GM12865 (cell line): ENCODE measurements at places on chromosomes 11 and 22.

DNA sequence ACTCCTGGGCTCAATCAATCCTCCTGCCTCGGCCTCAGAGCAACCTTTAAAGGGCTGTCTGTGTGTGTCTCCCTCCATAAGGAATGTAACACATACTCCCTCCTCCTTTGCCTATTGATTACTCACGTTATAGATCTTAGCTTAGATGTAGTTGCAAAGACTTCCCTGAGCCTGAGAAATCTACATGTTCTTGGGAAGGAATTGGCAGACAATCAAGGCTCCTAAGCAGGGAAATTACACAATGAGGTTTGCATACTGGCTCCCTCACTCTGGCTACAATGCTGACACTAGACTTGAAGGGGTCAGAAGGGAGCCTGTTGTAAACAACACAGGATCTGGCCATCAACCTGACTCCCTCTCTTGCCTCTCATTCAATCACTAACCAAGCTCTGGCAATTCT is 5.2 kb upstream of the OLFML1 start:
- DNase-seq, result no peak

DNA sequence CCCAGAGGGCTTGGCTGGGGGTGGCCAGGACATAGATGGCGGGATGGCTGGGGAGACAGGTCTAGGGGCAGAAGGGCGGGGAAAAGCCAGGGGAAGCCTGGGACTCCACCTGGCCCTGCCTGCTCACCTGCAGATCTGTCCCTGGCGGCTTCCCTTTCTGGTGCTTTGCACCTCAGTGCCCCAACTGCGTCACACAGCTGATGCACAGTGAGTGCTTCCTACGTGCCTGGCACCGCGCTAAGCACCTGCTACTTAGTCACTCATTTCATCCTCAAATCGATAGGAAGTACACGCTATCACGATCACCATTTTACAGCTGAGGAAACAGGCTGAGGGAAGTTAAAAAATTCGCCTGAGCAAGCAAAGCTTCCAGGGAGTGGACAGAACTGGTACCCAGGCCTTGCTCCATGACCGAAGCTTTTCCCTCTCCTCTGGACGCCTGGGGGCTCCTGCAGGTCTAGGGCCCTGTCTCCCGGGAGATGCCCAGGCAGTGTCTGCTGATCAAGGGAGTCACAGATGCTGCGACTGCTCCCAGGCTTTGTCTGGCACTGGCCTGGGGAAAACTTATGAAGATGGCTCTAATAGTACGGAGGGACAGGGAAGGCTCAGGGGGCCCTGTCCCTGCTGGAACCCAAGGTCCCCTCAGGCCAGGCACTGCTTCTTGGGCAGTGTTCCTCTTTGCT is 63.0 kb upstream of the TTLL12 start:
- no peak for DNase-seq

GRCh38 chr11:118229274-118229847 is 4.5 kb upstream of the JAML start:
- no peak for DNase-seq

DNA sequence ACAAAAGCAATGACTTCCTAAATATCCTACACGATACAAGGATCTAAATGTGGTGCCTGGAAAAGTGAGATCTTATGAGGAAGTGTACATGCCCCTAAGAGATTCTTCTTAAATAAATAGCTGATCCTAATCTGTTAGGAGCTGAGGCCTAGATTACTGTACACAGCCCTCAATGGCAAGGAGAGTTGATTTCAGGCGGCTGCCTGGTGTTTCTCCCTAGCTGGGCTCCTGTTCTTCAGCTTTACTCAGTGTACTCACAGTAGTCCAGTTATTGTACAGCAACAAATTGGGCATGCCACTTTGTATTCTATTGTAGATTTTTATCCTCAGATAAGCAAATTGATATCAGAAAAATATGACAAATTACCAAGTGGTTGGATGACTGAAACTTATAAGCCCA is 358.2 kb upstream of the PDGFD start:
- DNase-seq, result no peak

- DNase-seq, result no peak
Observed at GRCh38 chr11:69650081-69650831, 9.3 kb downstream of the CCND1 start.

DNA sequence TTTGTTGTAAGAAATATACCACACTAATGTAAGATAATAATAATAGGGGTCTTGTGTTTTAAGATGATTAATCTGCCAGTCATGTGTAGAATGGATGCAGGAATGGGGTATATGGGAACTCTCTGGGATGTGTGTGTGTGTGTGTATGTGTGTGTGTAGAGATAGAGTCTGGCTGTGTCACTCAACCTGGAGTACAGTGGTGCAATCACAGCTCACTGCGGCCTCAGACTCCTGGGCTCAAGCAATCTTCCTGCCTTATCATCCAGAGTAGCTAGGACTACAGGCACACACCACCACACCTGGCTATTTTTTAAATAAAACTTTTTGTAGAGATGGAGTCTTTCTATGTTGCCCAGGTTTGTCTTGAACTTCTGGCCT is 11.5 kb upstream of the PANX1 start:
- DNase-seq, result no peak

GRCh38 chr11:134032043-134032442 is 36.8 kb upstream of the JAM3 start:
- no peak for DNase-seq

GRCh38 chr11:122706291-122707088 is 51.0 kb downstream of the UBASH3B start:
- DNase-seq, result no peak

GRCh38 chr11:59866397-59866796 is at the start of gene TCN1:
TCN1 (minus strand) TSS chr11:59866487; CDS start chr11:59866470, 17 bp downstream.
- no peak for DNase-seq

DNA sequence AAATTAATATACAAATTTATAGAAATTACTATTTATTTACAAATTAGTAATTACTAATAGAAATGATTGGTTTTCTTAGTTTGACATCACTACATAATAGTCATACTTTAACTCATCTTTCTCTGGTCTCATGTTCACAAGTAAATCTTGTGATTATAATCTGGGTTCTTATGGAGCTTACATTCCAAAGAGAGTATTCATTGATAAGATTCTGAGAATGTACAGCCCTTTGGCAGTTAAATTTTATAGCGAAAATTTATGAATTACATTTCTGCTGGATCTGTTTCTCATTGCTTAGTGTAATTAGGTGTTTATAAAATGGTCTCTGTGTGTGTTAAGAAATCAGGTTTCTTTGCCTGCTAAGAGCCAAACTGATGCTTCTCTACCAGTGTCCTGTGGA is 175.2 kb downstream of the TMEM135 start:
- no peak for DNase-seq

DNA sequence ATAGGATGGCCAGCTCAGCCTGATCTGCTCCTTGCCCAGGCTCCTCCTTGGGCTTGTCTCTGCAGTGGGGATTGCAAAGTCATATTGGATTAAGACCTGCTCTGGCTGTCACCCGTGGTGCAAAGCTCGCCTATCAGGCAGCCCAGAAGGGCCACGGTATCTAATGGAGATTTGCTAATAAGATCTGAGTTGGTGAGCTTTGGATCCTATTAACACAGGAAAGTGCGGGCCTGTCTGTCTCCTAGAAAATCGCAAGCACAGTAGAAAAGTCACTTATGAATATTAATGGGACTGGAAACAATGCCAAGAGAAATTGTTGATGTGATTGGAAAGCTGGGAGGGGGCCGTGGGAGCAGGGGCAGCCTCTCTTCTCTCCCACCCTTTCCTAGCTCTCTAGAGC is 72.8 kb downstream of the CHST1 start:
- no peak for DNase-seq

- no peak for DNase-seq
Observed at GRCh38 chr22:44424359-44424682, 73.7 kb downstream of the RTL6 start.

DNA sequence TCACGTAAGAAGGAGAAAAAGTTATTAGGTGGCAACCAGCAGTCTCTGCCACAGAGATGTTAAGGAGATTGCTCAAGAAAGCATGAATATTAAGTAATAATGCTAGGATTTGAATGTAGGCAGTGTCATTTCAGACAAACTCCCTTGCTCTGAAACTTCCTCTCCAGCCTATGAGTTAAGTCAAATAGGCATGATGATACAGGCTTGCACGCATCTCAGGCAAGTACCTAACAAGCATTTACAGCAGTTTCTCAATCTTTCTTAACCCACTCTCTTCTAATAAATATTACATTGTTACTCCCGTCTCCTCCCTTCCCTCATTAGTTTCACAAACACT is 72.7 kb downstream of the RAB38 start:
- no peak for DNase-seq

- no peak for DNase-seq
Observed at GRCh38 chr22:41352058-41352457, 29.7 kb upstream of the TEF start.

GRCh38 chr11:120667281-120667680 is 155.7 kb downstream of the GRIK4 start:
- DNase-seq, result peak; percentile 29

GRCh38 chr11:63779039-63779438 is 10.5 kb upstream of the ZFTA start:
- DNase-seq, result no peak

DNA sequence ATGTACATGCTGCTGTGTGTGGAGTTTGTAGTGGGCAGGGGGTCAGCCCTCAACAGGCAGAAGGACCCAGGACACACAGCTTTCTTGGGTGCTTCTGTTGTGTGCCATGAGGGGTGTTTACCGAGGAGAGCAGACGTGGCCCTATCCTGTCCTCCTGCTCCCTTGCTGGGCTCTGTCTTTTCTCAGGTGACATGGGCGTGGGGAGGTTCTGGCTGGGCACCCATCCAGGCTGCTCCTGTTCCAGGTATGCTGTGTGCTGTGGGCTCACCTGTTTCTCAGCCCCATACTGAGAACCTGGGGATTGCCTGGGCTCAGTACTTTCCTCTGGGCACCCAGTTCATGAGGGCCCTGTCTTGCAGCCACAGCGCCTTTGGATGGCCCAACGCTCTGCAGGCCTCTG is 23.3 kb downstream of the MICALL1 start:
- no peak for DNase-seq

- DNase-seq, result no peak
Observed at GRCh38 chr22:32846780-32847491, 45.4 kb downstream of the TIMP3 start.

GRCh38 chr11:35675901-35676610 is 13.5 kb downstream of the TRIM44 start:
- DNase-seq, result peak; percentile 5

- DNase-seq, result no peak
Observed at GRCh38 chr11:111456859-111457730, 55.1 kb downstream of the BTG4 start.

GRCh38 chr11:87366763-87367405 is 329.1 kb downstream of the TMEM135 start:
- no peak for DNase-seq

DNA sequence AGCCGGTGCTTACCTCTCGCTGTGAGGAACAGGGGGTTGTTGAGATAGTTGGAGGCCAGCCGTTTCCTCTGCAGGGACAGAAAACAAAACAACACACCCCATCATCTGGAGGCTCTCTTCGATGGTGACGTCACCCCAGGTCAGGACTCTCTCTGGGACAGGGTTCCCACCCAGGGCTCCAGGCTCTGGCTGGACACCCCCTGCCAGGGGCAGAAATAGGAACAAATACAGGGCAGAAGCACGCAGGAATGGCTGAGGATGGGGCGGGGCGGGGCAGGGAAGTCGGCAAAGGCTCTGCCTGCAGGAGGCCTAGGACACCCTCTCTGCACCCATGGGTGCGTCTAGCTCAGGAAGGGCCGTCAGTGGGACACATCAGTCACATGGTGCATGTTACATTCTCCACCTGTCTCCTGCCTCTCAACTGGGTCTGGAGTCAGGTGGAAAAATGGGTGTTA is 118.5 kb downstream of the PHF21B start:
- DNase-seq, result no peak

DNA sequence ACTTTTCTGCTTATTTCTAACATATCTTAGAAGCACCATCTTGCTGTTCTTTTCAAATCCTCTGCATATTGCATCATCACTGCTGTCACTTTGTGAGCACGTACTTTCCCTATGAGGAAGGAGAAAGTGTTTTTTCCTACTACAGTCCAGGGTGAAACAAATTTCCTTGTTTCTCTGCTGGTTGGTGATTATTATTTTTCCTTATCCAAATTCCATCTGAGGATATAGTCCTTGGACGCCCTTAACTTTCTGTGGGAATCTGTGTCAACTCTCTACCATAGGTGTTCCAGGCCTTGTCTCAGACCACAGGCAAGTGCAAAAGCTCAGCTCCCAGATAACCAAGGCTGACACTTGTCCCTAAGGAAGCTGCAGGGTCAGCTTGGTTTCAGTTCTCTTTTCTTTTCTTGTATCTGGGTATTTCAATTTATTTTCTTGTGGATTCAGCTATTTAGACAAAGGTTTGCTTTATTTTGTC is 29.4 kb upstream of the LYVE1 start:
- DNase-seq, result no peak

GRCh38 chr11:46679241-46680163 is 20.9 kb downstream of the ARHGAP1 start:
- DNase-seq, result no peak

DNA sequence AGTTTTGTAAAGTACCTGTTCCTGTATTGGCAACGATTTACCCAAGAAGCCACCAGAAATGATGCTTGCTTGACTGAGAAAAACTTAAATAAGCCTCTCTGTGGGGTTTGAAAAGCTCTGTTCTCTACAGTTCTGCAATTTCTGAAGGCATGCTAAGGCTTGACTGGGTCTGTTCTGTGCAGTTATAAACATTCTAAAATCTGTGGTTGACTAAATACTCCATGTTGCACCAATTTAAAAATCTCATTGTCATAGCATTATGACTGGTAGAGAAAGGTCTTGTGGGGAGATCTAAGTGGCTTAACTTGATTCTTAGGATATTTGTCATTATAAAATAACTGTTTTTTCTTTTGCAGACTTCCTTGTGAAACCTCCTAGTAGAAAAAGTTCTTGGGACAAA is 73.7 kb downstream of the MTMR3 start:
- DNase-seq, result no peak

GRCh38 chr22:48564995-48565394 is 1262.7 kb downstream of the BRD1 start:
- DNase-seq, result no peak

DNA sequence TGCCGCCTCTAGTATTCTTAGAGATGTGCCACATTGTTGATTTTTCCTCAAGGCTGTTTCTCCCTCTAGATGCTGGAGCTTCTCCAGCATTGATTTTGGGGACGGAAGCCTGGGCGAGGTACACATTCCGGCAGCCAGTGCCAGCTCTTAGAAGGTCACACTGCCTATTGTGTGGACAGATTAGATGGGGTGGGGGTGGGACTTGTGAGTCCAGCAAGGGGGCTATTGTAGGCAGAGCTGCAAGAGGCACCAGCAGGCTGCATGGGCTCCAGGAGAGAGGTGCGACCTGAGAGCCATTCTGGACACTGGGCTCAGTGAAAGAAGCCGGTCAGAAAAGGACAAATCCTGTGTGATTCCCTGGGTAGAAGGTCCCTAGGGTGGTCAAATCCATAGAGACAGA is 12.4 kb downstream of the C11orf21 start:
- DNase-seq, result no peak
